NB4 (cell line): ENCODE measurements at places on chromosomes 5 and 9.

GRCh38 chr5:179195561-179196404 lies 135.6 kb downstream of the ZNF354C start:
- no peak for DNase-seq

DNA sequence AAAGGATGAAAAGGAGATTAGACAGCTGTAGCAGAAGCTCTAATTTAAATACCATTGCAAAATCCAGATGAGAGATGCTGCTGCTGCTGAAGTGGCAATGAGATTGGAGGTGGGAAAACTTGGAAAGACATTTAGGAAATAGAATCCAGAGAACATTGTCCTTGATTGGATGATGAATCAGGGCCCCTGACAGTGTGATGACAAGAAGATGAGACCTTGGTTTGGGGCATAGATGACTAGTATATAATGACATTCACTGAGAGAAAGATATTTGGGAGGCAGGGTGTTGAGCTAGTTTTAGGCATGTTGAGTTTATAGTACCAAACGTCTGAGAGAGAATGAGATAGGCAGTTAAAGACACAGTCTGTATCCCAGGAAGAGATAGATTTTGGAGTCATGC lies 311.5 kb upstream of the MPDZ start:
- DNase-seq = no peak

GRCh38 chr9:93954434-93955061 lies 607 bp downstream of the BARX1 start:
- DNase-seq = no peak

DNA sequence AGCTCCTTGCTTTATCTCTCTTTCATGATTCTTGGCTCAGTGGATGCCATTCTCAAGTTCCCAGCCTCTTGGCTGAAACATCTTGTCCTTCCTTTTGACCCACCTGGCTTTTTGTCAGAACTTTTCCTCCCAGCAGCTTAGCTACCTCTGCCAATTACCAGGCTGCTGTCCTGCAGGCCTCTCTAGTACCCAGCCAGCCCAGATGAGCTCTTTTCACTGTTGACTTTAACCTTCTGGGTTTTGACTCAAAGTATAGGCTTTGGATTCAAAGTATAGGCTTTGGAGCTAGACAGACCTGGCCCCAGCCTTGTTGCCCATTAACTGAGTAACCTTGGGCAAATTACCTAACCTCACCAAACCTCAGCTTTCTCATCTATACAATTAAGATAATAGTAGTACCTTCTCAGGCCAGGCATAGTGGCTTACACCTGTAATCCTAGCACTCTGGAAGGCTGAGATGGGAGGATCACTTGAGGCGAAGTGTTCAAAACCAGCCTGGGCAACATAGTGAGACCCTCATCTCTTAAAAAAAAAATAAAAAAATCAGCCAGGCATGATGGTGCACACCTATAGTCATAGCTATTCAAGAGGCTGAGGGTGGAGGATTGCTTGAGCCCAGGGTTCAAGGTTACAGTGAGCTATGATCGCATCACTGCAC lies 6.6 kb upstream of the TMEFF1 start:
- no peak for DNase-seq

DNA sequence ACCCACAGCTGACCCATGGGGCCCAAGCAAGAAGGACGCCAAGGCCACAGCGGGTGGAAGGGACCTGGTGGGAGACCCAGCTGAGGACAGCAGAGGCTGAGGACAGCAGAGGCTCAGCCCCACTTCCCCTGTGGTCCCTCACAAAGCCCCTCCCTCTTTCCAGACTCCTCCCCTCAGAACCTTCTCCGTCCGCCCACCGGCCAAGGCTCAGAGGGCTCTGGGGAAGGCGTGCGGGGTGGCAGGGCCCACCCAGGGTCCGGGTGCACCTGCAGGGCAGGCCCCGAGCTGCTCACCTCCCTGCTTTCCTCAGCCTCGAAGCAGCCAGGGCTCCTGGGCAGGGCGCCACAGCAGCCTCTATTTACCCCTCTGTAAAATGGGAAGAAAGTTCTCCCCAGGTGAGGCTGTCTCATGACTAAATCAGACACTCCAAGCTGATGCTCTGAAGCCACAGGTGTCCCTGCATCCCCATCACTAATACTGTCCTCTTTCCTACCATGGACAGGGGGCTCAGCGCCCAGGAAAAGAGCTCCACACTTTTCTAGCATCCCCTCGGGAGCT lies 137.9 kb upstream of the PPP1R26 start:
- no peak for DNase-seq

DNA sequence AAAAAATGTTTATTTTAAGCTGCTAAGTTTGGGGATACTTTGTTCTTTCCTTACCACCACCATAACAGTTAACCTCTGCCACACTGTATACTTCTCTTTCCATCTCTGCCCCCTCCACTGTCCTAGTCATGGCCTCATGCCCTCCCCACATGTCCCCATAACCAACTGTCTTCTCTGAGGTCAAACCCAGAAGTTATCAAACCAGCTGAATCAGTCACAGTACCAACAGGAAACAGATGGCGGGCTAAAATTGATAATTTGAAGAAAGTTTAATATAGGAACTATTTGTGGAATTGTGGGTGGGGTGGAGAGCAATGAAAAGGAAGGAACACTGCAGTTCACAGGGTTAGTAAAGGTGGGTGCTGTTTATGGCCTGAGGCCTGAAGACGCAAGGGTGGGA lies 5.7 kb upstream of the DCTN4 start:
- peak; percentile 78 for DNase-seq

DNA sequence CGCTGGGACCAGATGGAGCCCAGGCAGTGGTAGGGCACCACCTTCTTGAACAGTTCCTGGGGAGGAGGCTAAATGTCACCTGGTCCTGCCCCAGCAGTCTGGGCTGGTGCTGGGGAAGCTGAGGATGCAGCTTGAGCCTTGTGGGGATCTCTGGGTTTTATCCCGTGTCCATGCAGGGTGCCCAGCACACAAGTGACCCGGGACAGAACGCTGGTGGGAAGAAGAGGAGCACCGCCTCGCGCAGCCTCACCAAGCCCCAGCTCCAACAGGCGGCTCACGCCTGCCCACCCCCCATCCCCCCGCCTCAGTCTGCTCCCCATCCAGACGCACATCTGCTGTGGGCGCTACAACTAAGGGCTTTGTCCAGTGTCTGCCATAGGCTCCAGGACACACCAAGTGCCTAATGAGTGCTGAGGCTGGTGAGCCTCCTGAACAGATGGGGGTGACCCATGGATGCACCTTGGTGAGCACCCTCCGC lies 13.8 kb downstream of the RALGDS start:
- no peak for DNase-seq

GRCh38 chr5:138943599-138944173 lies 68.6 kb upstream of the LRRTM2 start:
- no peak for DNase-seq

GRCh38 chr9:124507880-124508423 lies 753 bp upstream of the NR5A1 start:
- no peak for DNase-seq

DNA sequence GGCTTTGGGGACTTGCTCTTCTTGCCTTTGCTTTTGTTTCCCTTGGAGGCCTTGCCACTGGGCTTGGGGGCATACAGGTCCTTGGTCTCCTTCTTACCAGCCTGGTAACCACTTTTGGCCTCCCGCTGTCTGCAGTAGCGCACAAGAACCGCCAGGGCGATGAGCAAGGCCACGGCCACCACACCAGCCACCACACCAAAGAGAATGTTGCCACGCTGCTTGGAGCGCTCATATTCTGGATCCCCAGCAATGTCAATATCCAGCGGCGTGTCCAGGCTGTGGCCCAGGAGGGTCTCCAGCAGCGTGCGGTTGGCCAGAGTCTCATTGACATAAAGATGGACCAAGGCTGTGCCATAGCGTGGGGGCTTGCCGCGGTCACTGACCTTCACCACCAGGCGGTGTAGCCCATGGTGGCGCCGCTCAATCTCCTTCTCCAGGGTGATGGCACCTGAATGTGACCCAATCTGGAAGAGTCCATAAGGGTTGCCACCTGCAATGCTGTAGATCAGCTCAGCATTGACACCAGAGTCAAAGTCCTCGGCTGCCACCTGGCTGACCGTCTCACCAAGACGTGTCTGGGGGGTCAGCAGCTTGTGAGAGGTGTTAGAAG lies 14.5 kb downstream of the PCDH1 start:
- DNase-seq = no peak

GRCh38 chr5:9058161-9058560 lies 487.7 kb downstream of the SEMA5A start:
- no peak for DNase-seq
